ENCODE measurements at places on chromosomes 3 and 15.

DNA sequence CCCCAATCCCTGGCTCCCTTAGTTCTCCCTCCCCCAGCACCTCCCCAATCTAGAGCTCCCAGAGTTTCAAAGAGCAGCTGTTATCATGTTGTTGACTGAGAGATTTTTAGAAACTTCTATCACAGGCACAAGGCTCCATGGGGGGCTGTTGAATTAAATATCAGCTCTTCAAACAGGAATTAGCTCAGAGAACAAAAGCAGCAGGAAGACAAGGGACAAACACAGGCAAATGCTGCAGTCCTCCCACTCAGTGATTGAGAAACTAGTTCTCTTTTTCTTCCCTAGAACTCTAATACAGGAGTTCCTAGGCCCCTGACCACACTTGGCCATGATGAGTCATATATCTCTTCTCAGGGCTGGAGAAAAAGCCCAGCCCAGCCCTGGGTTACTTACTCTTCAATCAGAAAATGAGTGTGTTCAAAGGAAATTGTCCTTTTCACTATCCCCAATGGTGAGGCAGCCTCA lies 262.1 kb downstream of the IGSF11 start:
- no peak for DNase-seq

DNA sequence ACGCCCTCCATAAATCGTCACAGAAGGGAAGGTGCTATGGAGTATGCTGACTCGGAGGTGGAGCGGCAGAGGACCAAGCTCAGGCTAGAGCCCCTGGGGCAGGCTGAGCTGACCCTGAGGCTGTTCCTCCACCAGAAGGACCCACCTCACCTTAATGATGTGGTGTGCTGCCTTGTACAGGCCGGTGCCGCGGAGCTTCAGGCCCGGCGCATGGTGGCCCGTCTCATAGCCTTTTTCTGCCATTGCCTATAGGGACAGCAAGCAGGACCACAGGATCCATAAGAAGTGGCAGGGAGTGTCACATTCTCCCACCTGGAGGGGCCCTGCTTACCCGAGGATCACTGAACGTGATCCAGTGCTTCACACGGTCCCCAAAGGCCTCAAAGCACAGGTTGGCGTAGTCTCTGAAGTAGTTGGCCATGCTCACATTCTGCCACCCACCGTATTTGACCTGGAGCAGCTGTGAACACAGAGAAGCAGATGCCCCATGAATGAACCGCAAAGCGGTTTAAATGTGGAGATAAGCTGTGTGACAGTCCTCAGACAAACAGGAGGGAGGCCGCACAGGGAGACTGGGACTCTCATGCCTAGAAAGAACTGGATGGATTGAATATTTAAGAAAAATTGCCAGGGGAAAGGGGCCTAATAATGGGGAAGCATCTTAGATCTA lies 4.8 kb downstream of the LCTL start:
- no peak for DNase-seq

- no peak for DNase-seq
These were observed 69.9 kb downstream of the EPHB3 start for GRCh38 chr3:184631472-184631861.

DNA sequence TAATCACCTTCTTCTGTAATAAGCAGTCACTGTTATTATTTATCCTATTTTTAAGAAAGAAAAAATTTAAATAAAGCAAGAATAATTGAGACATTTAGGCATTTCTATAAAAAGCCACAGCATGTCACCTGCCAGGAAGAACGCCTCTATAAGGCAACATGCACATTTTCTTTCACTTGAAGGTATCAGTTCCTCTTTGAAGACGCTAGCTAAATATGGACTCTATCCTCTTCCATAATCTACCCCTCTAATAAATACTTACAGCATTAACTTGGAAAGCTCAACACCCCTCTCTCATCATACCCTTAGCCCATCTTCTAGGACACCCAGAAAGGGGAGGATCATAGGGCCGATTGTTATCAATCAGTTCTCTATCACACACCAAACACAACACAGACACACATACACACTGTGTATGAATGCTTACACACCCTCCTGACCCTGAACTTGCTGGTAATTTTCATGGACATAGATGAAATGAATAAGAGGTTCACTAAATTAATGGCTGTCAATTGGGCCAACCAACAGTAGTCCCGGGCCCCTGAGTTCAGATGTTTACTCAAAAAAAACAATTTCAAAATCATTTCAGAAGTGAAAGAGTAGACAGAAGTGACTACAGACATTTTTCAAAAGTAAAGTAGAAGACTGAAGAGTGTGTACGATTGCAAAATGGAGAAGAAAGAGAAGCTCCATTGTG lies 102.5 kb downstream of the ZMAT3 start:
- no peak for DNase-seq

GRCh38 chr15:97071668-97072067 lies 741.2 kb downstream of the NR2F2 start:
- DNase-seq: no peak

DNA sequence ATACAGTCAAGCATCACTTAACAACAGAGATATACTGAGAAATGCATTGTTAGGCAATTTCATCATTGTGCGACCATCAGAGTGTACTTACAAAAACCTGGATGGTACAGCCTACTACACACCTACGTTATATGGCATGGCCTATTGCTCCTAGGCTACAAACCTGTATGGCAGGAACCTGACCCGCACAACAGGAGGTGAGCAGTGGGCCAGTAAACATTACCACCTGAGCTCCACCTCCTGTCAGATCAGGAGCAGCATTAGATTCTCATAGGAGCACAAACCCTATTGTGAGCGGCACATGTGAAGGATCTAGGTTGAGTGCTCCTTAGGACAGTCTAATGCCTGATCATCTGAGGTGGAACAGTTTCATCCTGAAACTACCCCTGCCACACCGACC lies 89.7 kb downstream of the SCAPER start:
- no peak for DNase-seq

- DNase-seq: no peak
These were observed 103.1 kb upstream of the CCDC39 start for GRCh38 chr3:180782195-180782984.

DNA sequence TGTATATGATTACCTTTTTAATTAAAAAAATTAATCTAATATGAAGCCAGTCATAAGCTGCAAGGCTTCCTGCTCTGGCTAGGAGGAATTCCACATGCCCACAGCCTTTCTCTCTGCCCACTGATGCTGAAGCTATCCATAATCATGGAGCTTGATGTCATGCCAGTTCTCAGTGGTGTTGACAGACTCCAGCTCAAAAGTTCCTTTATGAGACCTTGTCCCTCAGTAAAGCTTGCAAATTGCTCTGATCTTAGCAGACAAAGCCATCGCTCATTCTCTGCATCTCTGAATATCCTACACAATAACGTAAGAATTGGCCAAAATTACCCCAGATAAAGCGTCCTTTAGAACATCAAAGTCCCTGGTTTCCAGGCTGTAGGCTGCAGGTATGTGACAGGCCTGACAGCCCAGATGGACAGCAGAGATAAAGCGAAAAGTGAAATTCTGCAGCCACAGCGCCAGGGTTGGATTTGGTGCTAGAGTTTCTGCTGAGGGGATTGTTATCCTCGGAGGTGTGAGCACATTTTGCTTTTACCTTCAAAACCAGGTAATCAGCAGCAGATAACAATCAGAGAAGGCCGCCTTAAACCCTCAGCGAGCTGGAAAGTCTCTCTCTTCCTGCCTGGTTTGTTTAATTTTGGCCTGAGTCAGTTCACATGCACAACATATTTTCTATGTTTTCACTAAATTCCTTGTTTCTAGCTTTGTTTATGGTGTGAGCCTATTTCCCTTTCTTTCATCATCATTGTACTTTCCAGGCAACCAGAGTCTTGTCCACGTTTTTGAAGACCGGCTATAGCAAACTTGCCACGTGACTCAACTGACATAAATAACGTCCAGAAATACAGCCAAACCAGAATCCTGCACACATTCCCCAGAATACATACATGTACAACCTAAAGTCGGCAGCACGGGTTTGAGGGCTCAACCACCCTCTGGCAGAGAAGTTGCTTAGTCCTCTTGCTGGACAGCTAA lies 36.6 kb upstream of the ALDH1A3 start:
- peak; percentile 73 for DNase-seq

DNA sequence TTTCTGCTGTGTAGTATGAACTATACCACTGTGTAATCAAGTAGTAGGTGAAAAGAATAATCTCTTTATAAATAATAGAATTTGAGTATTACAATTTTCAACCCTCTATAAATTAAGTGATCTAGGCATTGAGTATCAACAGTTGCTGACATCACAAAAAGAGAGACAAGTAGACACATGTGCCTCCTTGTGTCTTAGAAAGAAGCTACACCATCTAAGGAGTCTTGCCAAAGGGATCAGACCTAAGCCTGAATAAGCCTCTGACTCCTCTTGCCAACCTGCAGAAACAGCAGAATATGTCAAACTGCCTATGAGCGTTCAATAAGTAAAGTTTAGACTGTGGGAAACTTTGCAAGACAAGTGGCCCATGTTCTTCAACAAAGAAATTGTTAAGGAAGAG lies 5.8 kb upstream of the MTMR10 start:
- DNase-seq: no peak
